IPS-NIHi11 (cell line): ENCODE measurements at places on chromosomes 11 and 22.

DNA sequence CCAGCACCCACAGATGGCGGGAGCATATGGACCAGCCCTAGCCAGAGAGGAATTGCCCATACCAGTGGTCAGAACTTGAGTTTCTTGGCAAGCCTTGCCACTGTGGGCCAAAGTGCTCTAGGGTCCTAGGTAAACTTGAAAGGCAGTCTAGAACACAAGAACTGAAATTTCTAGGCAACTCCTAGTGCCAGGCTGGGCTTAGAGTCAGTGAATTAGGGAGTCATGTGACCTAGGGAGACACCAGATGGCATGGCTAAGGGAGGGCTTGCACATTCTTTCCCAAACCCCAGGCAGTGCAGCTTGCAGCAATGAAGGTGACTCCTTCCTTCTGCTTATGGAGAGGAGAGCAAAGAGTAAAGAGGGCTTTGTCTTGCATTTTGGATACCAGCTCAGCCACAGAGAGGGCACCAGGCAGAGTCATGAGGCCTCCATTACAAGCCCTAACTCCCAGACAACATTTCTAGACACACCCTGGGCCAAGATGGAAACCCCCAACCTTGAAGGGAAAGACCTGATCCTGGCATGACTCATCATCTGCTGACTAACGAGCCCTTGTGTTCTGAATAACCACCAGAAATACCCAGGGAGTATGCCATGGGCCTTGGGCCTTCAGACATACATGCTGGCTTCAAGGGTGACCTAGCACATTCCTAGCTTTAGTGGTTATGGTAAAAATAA is 19.2 kb upstream of the OR56A3 start:
- DNase-seq, result no peak

DNA sequence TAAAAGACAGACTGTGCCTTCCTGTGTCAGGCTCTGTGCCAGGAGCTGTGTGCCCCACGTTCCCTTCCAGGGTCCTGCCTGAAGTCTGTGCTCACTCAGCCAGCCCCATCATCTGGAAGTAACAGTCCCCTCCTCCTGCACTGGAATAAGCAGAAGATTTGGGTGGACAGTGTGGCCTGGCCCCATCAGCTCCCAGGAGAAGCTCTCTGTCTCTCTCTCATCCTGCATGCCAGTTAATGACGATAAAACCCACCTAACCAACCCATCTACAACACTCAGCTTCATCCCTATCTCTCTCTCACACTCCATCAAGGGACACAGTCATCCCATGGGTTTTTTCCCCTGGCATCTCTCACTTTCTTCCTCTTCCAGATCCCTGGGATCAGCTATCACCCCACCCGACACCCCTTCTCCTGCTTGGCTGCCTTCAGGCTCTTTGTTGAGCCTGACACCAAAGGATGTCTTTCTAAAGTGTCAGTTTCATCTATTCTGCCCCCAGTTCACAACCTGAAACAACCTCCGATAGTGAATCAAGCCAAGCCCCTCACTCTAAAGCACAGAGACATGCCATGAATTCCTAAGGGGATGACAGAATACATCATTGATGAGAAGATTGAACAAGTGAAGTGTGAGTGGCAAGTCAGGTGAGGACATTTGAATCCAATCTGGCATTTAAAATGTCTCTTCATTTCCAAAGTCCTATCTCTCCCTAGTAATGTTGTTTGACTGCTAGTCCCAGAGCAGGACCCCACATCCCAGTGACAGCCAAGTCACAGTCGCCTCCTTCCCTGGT is 91.4 kb upstream of the TOP3B start:
- DNase-seq, result no peak

- no peak for DNase-seq
Measured at GRCh38 chr11:113159988-113160807, 154.2 kb upstream of the TTC12 start.

DNA sequence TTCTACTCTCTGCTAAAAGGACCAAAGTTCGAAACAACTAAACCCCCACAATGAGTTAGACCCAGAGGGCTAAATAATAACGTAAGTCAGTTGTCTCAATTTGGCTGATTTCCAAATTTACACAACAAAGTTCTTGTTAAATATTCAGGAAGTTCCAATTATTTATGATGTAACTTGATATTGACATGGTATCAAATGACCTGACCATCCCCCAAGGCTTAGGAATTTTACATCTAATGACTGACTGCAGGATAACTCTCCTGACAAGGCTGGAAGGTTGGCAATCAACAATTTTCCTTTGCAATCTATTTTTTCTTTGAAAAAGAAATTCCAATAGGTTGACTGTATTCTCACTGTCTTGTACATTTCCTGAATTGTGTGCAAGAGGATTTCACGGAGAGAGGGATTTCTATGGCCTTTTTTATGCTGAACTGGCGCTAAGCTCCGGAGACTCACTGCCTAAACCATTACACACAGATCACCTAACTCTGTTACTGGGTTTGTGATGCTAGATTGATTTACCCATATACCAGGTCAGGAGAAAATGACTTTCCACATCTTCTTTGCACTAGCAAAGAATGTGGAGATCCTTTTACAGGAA is 9.6 kb upstream of the CDON start:
- DNase-seq, result no peak

GRCh38 chr11:2869134-2869526 is 16.4 kb downstream of the CDKN1C start:
- no peak for DNase-seq

GRCh38 chr11:67523556-67524479 is 572 bp upstream of the CABP2 start:
- no peak for DNase-seq

DNA sequence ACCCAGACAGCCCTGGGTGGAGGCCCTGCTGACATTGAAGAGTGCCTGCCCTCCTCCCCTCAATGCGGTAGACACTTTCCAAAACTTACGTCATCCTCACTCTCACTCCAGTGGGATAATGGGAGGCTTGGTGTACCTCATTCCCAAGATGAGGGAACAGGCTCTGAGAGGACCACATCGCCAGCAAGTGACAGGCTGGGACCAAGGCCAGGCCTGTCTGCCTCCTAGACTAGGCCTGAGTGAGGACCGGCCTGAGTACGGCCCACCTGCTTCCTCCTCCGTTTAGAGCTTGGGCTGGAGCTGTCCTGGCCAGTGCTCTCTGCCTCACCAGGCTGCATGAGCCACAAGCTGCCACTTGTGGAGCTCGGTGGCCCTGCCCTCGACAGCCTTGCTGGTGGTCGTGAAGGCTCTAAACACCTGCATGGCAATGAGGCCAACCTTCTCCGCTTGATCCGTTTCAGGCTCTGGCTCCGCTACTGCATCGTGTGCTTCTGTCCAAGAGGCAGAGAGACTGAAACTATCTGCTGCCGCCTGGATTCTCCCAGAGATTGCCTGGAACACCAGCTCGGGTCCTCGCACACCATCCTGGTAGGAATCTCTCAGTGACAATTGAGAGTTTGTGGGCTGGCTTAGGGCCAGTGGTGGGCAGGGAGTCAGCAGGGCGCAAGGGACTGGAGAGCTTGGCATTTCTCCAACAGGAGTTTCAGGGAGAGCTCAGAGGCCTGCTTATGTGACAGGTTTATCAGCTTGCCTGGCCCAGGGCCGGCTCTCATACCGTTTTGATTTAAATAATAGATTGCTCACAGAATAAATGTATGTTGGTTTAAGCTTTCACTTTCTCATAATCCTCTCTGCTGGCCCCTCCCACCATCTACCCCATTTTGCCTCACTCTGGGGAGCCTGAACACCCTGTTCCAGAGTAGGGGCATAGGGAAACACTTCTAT is 9.4 kb downstream of the LRRC75B start:
- no peak for DNase-seq
